Right cardiac atrium (tissue), 5 donors: ENCODE measurements at places on chromosomes 7 and 10. TPM values are rescaled to one million over a fixed set of nuclear protein-coding genes. Genes with fewer than 3 reads are reported as not detected.

CYP2C8 gene
- not detected for total RNA-seq

PLAU gene
- total RNA-seq, result 5.1 TPM

TMEM196 gene
- total RNA-seq, result not detected

SPDYE9 gene
- total RNA-seq, result not detected

CALHM3 gene
- total RNA-seq, result not detected

GNAT3 gene
- total RNA-seq, result not detected

SRI gene
- 103 TPM for total RNA-seq

CRHR2 gene
- total RNA-seq, result not detected

STEAP1B gene
- total RNA-seq, result 1.1 TPM

TMEM229A gene
- total RNA-seq, result 0.22 TPM

MLXIPL gene
- total RNA-seq, result 3.4 TPM

SH2D4B gene
- total RNA-seq, result not detected

CDC14C gene
- total RNA-seq, result not detected

RBP3 gene
- not detected for total RNA-seq

CPVL gene
- total RNA-seq, result 10.1 TPM

SEMA3D gene
- 2.4 TPM for total RNA-seq

BMPER gene
- total RNA-seq, result 4.9 TPM

NOS3 gene
- 80.4 TPM for total RNA-seq

SFXN2 gene
- total RNA-seq, result 2.6 TPM

LRRC18 gene
- total RNA-seq, result not detected

AGFG2 gene
- total RNA-seq, result 26.3 TPM

OIT3 gene
- total RNA-seq, result 3.0 TPM

GBX1 gene
- 0.40 TPM for total RNA-seq

PCBD1 gene
- 134 TPM for total RNA-seq

SMARCD3 gene
- 223 TPM for total RNA-seq

SPAG6 gene
- total RNA-seq, result not detected

TACR2 gene
- 0.46 TPM for total RNA-seq

NUPR2 gene
- total RNA-seq, result not detected

CAMK1D gene
- 26.4 TPM for total RNA-seq

SCIN gene
- total RNA-seq, result 0.35 TPM

BBS9 gene
- total RNA-seq, result 13.6 TPM

C10orf90 gene
- not detected for total RNA-seq

GALNT11 gene
- 23.5 TPM for total RNA-seq

FRMD4A gene
- 16.8 TPM for total RNA-seq

GIMAP7 gene
- 25.5 TPM for total RNA-seq

NET1 gene
- 26.6 TPM for total RNA-seq

CPEB3 gene
- 14.3 TPM for total RNA-seq

KLF14 gene
- 0.17 TPM for total RNA-seq
